Suprapubic skin (tissue), 4 donors: ENCODE measurements at places on chromosomes 7 and 10.

GRCh38 chr7:47301105-47301477, 280.8 kb downstream of the TNS3 start:
- DNase-seq: no peak

- DNase-seq: no peak
Measured at GRCh38 chr7:33876596-33877274, 28.6 kb upstream of the BMPER start.

- DNase-seq: no peak
Measured at GRCh38 chr10:88661018-88661417, 3.2 kb upstream of the LIPF start.

DNA sequence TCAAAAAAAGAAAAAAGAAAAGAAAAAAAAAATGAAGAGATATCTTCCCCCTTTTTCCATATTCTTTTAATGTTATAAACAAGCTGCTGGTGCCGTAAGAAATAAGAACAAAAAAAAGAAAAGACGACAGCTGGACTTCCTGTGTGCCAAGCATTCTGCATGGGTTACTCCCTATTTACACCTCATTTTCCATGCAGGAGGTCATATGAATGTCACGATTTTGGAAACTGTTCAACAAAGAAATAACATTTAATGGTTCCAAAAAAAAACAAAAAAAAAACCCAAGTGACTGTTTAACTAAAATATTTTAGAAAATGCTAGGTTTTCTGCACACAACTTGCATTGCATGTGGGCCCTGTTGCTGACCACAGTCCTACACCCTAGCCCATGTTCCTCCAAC, 159.3 kb downstream of the TNS3 start:
- DNase-seq: no peak

- no peak for DNase-seq
Measured at GRCh38 chr7:55565681-55566080, 6.6 kb downstream of the VOPP1 start.

GRCh38 chr10:89648074-89648473, 3.0 kb upstream of the PANK1 start:
- DNase-seq: no peak

DNA sequence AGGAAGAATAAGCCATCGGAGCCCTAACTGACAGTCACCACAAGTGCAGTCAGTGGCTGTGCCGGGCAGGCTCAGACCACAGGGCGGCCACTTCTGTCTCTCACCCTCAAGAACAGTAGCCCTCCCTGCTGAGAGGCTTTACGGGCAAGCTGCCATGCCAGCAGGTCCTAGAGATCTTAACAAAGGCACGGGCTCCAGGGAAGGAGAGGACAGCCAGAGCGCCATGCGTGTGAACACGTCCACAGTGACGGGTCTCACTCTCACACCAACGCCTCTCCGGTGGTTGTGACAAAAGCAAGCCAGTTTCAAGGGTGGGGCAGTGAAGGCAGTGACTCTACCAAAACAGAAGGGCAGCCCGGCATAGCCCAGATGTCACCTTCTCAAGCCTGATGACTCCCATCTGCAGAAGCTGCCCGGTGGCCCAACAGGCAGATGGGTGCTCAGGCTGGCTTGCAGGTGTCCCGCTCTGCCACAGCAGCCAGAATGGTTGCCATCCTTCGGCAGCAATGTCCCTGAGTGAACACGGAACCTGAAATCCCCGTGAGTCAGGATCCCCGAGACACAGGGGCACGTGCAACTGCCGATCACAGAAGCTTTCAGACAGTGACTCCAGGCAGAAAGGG, 102.0 kb downstream of the FAM53B start:
- DNase-seq: no peak

- DNase-seq: no peak
Measured at GRCh38 chr7:30700941-30701340, 18.7 kb upstream of the CRHR2 start.

GRCh38 chr10:77052593-77052992, 585.0 kb downstream of the KCNMA1 start:
- no peak for DNase-seq

- no peak for DNase-seq
Measured at GRCh38 chr10:102593074-102593803, 51.0 kb upstream of the TRIM8 start.
